Globus pallidus (tissue), 1 donor: ENCODE measurements at places on chromosomes 7 and 10.

- DNase-seq = no peak
Observed at GRCh38 chr10:28600056-28600455, 67.1 kb downstream of the WAC start.

DNA sequence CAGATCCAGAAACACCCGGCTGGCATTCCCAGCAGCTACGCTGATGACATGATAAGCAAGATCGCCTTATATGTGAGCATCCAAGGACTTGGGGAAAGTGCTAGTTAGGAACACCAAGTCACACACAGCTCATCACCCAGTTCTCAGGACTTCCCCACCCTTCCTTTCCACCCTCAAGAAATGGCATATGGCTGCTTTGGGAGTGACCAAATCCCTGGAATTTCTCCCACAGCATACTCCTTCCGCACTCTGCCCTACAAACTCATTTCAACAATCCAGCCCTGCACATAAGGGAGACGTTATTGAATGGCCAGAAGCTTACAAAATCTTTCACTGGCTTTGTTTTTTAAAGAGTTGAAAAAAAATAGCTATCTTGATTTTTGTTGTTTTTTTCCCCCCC lies 4.2 kb downstream of the ITIH5 start:
- DNase-seq = no peak

DNA sequence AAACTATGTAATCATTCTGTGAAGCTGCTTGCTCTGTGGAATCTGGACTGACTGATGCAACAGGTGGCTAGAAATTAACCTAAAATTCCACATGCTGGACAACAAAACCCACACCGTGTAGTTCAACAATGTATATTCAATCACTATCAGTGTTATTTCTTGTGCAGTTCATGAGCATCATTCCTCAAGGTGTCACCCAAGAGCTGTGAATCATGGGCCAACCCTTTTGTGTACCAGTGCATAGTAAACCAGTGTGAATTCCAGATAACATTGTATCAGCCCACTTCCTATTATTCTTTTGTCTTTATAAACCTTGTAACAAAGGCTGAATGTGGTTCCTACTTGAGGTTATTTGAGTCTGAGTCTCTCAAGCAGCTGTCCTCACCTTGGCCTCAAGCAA lies 905.2 kb upstream of the ZNF722 start:
- no peak for DNase-seq

DNA sequence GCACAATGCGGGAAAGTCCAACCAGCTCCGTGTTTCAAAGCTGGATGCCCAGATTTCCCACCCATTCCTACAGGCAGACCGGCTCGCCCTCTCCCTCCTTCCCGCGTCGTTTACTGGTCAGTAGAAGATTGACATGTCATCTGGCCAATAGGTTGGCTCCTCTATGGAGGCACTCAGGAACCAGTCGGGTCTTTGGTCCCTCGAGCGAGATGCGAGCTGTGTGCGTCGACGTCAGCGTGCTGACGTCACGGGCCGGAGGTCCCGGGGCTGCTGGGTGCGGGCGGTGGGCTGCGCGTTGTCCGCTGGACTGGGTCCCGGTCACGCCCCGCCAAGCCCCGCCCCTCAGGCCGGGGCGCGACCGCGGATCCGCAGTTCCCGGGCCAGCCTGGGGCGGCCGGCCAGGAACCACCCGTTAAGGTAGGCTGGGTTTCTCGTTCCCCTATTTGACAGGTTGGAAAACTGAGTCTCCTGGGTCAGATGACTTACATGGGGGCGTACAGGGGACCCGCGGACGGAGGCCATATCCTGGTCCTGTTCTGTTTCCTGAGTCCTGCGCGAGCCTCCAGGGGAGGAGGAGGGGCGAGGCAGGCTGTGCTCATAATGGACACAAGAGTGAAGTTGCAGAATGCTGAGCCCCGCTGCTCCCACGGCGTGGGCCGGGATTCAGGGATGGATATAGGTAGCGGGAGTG lies at the start of gene STARD3NL:
Gene STARD3NL (plus strand): TSS at position 242 of the 691 bp plus-strand sequence. CDS start 29,260 bp downstream, outside the sequence.
- DNase-seq = peak; percentile 99

- DNase-seq = no peak
Observed at GRCh38 chr10:99573790-99574189, 41.0 kb downstream of the NKX2-3 start.

- DNase-seq = no peak
Observed at GRCh38 chr10:54091237-54091636, 709.8 kb downstream of the PCDH15 start.

GRCh38 chr7:7706101-7706511 lies 12.3 kb downstream of the RPA3 start:
- no peak for DNase-seq

DNA sequence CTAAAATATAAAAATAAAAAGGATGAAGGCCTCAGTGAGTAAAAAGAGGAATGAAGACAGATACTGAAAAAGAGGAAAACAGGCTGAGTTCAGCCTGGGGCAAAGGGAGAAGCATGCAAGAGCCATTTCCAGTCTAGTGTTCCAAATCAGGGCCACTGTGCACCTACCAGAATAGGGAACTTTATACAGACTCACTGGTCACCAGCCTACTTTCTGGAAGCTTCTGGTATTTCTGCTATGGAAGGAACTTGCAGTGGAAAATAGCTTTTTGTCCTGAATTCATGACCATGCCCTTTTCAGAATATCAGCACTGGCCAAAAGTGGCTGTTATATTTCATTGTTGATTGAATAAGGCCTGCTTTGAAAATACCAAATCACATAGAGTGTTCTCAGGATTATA lies 28.8 kb downstream of the ABRAXAS2 start:
- peak; percentile 36 for DNase-seq

- no peak for DNase-seq
Observed at GRCh38 chr7:92205987-92206386, 27.0 kb upstream of the LRRD1 start.

DNA sequence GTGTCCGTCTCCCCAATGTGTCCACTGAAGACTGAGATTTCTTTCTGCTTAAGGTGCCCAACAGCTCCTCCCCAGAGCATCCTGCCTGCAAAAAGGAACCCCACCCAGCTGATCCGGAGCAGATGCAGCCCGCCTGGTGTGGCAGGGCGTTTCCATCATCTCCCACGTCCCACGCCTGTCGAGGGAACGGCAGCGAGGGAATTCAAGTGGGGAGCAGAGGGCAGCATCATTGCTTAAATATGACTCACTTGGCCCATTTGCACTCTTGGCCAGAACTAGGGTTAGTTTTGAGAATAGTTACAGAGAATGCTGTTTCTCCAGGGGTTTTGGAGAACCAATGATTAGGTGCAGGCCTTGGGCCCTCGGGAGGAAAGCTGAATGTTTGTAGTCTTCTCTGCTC lies 20.8 kb downstream of the VWA2 start:
- no peak for DNase-seq

DNA sequence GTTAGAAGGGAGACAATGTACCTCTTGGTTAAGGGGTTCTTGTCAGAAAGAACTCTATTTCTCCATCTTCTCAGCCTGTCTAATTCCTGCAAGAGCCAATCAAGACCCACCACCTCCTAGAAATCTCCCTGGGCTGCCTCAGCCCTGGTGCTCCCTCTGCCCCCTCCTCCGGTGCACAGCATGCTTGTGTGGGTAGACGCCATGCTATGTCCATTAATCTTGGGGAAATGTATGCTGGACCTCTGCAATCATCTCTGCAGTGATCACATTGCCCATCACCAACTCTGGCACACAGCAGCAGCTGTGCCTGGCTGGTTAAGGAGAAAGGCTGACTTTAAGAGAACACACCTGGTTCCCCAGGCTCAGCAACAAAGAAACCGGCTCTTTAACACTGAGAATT lies 37.3 kb downstream of the SH3PXD2A start:
- DNase-seq = no peak

DNA sequence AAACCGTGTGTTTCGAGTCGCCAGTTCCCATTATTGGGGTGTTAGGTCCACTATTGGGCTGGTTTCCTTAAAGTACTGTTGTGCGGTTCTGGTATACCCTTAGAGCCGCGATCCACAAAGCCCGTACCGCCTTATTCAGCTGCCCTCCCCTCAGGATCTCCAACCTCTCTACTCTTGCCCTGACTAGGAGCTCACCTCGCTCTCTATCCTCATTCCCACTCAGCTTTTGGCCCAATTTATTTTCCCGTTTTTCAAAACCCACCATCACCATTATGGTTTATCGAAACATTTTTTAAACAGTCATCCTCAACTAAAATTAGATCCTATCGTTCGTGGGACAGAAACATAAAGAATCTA lies 461 bp upstream of the ETV1 start:
- no peak for DNase-seq

GRCh38 chr10:73819513-73820093 lies 8.2 kb upstream of the NDST2 start:
- no peak for DNase-seq

DNA sequence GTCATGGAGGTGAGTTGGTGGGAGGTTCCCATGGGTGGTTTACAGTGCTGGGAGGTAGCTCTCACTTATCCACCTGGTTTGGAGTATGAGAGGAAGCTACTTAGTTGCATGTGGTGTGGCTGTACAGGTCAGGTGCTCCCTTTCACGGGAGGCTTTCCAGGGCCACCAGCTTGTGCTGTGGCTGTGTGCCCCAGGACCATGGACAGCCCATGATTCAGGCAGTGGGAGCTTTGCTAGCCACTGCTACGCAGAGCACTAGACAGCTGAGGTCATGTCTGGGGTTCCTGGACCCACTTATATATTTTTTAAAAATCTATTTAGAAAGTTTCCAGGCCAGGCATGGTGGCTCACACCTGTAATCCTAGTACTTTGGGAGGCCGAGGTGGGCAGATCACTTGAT lies 42.5 kb upstream of the KCNMA1 start:
- DNase-seq = no peak

DNA sequence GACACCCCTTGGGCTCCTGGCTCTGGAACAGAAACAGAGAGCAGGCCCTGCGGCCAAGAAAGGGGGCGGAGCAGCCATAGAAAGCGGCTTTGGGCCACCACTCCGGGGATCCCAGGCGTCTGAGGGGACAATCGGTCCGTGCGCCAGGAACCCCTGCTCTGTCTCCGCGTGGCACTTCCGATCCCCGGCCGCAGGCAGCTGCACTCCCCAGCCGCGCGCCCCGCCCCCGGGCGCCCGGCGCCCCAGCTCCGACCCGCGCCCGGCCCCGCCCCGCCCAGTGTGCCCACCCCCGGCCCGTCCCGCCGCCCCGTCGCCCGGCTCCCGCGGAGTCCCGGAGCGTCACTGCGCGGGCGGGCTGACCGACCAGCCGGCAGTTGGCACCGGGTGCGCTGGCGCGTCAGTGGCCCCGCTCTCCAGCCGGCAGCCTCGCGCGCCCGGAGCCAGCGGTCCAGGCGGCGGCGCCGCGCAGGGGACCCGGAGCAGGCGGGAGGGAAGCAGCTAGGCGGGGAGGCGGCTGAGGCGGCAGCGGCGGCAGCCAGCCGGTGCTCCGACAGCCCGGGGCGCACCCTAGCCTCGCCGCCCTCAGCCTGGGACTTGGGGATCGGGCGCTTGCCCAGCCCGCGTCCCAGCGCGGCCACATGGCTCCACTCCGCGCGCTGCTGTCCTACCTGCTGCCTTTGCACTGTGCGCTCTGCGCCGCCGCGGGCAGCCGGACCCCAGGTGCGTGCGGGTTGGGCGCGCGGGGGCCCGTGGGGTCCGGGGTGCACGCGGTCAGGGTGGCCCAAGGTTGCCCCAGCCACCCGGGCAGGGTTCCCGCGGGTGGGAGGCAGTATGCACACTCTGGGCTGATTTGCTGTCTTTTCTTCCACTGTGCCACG lies at the start of gene ADAMTS14:
Gene ADAMTS14 (plus strand): TSS at position 342 of the 878 bp plus-strand sequence. CDS start 297 bp downstream, at position 639.
- DNase-seq = peak; percentile 84

DNA sequence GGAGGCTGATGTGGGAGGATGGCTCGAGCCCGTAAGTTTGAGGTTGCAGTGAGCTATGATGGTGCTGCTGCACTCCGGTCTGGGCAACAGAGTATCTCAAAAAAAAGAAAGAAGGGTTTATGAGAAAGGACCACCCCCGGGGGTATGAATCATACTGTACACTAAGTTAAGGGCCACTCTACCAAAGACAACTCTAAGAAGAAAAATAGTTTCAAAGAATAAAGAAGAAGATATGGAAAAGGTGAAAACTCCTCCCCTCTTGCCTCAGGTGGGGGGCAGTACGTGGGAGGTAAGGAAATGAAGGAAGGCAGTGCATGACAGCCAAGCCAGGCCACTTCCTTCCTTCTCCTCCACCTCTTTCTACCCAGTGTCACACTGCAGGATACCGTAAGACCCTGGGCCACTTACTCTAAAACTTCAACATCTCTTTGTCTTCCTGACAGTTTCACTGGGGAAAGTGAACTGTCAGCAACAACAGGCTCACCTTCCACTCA lies 61.3 kb downstream of the PIP4K2A start:
- DNase-seq = no peak

GRCh38 chr7:101823596-101823995 lies 6.2 kb downstream of the CUX1 start:
- DNase-seq = no peak

- DNase-seq = no peak
Observed at GRCh38 chr10:75606203-75606779, 174.9 kb downstream of the LRMDA start.

DNA sequence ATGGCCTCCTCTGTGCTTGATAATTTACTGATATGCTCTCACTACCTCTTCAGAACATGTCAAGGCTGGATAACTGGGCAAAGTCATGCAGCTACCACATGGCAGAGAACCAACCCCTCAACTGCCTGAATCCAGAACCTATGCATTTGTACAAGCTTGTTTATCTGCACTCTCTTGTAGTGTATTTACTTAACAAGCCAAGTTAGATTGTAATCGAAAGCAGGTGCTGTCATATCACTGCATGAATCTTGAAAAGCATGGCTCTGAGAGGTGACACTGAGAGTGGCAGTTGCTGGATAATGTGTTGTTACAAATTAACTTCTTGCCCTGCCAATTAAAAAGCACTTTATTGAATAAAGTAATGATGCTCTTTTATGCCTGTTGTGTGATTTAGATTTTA lies 588.6 kb downstream of the NRG3 start:
- no peak for DNase-seq

GRCh38 chr7:26538216-26538615 lies 246.6 kb downstream of the SNX10 start:
- no peak for DNase-seq

DNA sequence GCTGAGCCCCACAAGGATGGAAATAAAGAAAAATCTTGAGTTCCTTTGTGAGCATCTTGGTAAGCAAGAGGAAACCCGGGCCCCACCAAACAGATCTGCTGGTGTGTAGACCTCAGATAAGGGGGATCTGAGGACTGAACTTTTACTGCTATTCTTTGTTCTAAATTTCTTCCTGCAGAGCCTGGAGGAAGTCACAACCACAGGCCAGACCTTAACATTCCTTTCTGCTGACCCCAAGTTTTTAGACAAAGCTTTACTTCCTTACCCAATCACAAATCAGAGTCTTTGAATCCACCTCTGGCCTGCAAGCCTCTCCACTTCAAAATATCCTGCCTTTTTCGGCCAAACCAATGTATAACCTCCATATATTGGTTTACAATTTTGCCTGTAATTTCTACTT lies 352.6 kb upstream of the AUTS2 start:
- DNase-seq = peak; percentile 44

- peak; percentile 85 for DNase-seq
Observed at GRCh38 chr10:68332259-68333057, at the start of gene PBLD. PBLD (minus strand) TSS chr10:68332928; CDS start chr10:68306844, 26,084 bp downstream.
